Activated CD8-positive, alpha-beta memory T cell treated with anti-CD3 and anti-CD28 coated beads, Interleukin-2, amount 50 U/mL, for 4 hours (primary cell): ENCODE measurements at places on chromosomes 7 and 10.

DNA sequence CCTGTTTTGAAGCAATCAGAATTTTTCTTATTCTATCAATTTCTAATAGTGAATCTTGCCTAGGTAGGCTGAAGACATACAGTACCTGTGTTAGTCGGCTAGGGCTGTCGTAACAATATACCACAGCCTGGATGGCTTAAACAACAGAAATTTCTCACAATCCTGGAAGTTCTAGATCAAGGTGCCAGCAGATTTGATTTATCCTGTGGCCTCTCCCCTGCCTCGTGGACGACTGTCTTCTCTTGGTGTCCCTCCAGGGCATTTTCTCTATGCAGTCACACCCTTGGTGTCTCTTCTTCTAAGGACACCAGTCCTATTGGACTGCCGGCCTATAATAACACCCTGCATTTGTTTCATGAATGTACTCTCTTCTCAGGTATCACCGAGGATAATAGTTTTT lies 1.8 kb upstream of the RSU1 start:
- no peak for DNase-seq

DNA sequence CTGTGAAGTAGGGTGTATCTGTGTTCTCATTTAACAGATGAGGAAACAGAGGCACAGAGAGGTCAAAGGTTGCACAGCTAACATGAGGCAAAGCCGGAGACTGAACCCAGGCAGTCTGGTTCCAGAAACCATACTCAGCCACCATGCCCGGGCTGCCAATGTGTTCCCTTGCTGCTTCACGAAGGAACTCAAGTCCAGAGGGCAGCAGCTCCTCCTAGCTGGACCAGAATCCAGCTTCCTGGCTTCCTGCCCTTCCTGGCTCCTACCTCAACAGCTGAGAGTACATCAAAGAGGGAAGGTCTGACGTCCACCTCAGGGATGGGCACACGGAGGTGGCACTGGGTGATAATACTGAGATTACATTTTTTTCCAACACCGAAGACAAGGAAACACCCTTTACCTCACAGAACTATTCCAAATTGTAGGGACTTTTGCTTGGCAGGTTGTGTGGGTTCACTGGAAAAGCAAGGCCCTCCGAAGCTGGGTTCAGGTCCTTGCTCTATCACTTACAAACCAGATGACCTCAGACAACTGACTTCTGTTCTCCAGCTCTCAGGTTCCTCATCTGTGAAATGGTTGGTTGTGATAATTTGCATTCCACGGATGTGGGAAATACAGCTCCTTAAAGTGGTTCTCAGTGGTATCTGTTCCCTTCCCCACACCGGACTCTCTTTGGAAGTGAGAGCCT lies 154.1 kb upstream of the ZMIZ1 start:
- no peak for DNase-seq

- DNase-seq = no peak
These were observed 317.8 kb upstream of the MTPN start for GRCh38 chr7:136294977-136295376.

DNA sequence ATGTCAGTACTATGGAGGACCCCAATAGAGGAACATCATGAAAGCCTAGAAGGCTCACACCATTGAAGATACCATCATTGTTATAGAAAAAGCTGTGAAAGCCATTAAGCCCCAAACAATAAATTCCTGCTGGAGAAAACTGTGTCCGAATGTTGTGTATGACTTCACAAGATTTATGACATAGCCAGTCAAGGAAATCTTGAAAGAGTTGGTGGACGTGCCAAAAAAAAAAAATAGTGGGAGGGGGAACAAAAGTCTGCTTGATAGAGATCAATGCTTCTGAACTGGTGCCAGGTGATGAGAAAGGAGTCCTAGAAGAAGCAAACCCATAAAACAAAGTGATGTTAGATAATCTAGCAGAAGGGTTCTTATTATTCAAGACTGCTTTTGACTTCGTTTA lies 41.2 kb downstream of the RALA start:
- no peak for DNase-seq

- DNase-seq = no peak
These were observed 1073.9 kb downstream of the NXPH1 start for GRCh38 chr7:9507290-9507689.

GRCh38 chr7:23098460-23098859 lies 7.1 kb upstream of the KLHL7 start:
- DNase-seq = no peak
